ENCODE measurements at places on chromosomes 1 and 21. TPM values are rescaled to one million over a fixed set of nuclear protein-coding genes. Genes with fewer than 3 reads are reported as not detected.

DNA sequence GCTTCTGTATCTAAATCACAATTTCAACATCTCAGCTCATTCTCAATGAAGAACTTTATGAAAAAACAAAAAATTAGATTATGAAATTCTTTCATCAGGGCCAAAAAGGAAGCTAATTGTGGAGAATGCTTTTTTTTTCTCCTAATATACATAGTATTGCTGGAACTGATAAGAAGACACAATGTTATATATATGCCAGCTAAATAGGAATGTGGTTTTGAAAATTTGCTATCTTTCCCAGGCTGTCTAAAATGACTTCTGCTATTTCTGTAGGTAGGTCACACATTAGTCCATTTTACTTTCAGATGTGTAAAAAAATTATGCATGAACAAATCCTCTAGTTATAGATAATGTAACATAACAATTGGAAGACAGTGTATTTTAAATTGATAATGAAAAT, 732.9 kb downstream of the RWDD3 start:
- DNase-seq = no peak

DNA sequence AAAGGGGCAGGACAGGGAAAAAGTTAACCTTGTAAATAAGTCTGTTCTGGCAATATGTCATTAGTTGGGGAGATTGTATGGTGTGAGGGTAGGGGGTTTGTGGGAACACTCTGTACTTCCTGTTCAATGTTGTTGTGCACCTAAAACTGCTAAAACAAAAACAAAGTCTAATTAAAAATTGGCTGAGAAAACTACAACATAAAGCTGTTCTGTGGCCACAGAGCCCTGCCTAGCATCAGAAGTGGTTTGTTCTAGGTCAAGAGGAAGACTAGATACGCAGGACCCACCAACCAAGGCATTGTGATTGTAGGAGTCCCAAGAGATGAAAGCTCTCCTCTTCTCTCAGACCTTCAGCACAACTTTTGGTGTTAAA, 81.0 kb upstream of the LRRC8D start:
- no peak for DNase-seq

GRCh38 chr1:204924013-204924759, 53.5 kb downstream of the NFASC start:
- DNase-seq = no peak

GRCh38 chr1:42037586-42037985, 115.6 kb upstream of the GUCA2B start:
- DNase-seq = no peak

DNA sequence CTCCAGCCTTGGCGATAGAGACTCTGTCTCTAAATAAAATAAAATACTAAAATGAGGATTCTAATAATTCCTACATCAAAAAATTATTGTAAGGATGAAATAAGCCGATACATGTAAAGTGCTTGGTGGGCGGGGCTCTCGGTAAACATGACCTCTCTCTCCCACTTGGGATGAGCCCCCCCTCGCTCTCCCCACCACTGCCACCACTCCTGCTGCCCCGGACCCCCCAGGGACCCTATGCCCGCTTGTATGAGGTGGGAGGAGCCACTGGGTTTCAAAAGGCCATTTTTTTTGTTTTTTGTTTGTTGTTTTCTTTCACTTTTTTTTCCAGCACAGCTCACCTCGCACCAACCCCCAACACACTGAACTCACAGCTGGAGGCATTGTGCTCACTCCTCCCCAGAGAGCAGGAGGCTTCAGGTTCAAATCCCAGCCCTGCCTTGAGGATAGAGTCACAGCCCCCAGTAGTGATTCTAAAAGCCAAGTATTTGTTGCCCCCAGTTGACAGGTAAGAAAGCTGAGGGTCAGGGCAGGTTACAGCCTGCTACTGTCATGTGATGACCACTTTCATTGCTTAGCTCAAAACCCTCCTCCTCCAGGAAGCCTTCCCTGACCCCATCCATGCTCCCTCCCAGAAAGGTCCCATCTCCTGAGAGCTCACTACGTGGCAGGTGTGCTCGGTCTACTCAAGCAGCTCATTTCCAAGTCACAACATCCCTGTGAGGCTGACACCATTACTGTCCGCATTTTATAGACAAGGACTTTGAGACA, 4.2 kb downstream of the SDC3 start:
- DNase-seq = no peak

- peak; percentile 64 for DNase-seq
Measured at GRCh38 chr21:14901482-14901958, 163.3 kb downstream of the NRIP1 start.

- no peak for DNase-seq
Measured at GRCh38 chr1:36322041-36322785, 1.2 kb downstream of the EVA1B start.

DNA sequence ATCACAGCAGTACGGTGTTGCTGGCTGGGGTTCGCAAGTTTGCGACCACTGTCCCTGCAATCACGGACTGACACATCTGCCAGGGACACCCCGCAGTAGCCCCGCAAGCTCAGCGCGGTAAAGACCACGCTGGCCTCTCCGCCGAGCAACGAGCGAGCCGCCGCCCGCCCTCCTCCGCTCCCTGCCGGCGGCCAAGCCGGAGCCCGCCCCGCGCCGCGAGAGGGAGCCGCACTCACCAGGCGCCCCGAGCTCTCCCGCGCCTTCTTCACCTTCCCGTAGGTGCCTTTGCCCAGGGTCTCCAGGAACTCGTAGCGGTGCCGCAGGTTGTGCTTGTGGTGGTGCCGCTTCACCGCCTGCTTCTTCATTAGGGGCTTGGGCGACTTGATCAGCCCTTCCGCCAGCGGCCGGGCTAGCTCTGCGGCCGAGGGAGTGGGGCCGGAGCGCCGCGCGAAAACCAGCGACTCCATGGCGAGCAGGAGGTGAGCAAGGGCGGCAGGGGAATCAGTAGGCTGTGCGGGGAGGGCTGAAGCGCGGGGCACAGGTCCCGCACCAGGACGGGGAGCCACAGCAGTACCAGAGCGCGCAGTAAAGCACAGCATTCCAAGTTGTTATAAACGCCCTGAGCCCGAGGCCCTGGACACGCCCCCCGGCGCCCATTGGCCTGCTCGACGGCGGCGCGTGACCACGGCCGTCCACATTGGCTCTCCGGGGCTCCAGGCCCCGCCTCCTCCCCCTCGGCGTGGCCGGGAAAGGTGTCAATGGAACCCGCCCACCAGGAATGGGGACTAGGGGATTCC, at the start of gene NUAK2:
Gene NUAK2, minus strand, starts transcription at position 584 of the 797 bp plus-strand sequence. Its CDS starts 117 bp downstream, at position 467.
- peak; percentile 90 for DNase-seq

Gene FCER1G
- total RNA-seq = not detected

Gene GNPAT
- total RNA-seq = 36.0 TPM

GRCh38 chr1:220797553-220797952, 10.8 kb downstream of the MTARC1 start:
- no peak for DNase-seq

DNA sequence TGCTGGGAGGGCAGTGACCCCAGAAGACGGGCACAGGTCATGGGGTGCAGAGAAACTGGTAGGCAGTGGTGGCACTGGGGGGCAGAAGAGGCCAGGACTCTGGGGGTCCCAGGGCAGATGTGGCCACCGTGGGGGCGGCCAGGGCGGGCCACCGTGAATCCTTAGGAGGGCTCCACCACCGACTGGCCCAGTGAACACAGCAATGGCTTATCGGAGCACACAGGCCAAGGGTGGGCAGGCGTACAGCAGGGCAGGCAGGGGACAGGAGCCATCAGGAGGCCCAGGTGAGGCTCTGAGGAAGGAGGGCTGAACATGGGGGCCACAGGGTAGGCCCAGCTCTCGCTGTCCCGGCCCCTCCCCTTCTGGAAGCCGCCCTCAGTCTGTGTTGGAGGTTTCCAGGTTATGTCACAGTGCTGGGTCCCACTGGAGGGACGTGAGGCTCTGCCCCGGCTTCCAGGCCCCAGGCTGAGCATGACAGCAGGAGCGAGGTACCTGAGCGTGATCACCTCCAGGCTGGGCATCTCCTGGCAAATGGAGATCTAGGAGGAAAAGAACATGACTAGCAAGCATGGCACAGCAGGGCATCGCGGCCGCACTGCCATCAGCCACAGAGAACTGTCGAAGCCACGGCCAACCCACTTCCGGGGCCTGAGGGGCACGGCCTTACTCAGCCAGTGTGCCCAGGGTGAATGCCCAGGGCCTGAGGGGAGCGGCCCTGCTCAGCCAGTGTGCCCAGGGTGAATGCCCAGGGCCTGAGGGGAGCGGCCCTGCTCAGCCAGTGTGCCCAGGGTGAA, 3.7 kb downstream of the CFAP410 start:
- DNase-seq = no peak

Gene SPRR1B
- total RNA-seq = not detected

GRCh38 chr1:62327360-62328055, 8.3 kb upstream of the KANK4 start:
- no peak for DNase-seq

Gene ADGRB2
- 2.2 TPM for total RNA-seq

DNA sequence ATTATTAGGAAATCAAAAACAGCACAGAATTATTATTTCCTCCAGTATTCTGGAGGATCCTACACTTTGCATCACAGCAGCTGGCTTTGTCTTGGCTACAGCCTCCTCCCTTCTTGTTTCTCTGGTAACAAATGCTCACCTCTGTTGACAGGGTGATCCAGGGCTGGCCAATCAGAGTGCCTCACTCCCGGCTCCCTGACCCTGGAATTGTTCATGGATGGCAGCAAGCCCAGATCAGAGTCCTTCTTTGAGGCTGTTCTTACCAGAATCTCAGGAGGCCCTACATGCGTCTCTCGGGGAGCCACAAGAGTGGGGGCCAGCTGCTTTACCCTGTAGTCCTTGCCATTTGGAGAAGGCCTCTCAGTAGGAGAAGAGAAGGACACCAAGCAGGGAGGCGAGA, 48.4 kb upstream of the IGSF5 start:
- DNase-seq = no peak

Gene RYR2
- not detected for total RNA-seq

DNA sequence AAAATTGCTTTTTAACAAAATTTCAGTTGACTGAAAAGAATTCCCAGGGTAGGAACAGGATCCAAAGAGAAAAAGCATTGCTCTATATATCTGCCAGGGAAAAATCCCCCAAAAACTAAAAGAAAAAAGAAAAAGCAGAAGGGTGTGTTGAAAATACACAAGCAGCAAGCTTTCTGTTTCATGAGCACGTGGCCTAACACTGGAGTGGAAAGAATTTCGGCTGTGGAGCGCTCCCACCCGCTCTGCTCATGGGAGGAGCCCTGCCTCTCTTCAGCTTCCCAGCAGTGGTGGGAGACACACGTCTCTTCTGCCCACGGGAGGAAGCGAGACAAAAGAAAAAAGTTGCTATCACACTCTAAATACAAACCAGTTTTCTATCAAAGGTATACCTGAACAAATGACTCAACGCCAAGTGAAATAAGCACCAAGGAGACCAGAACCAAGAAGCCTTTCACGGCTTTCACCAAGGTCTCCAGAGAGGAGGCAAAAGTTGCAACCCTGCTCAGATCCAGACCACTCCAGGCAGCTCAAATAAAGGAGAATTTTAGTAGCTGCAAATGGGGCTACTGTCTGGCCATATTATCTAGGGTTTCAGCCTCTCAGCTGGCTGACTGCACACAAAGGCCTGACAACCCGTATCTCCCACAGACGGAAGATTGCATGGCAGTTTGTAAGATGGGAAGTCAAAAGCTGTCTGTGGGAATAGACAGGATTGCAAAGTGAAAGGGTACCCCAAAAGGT, 29.5 kb upstream of the ZNF496 start:
- DNase-seq = peak; percentile 21

- no peak for DNase-seq
Measured at GRCh38 chr1:241730031-241730430, 78.0 kb downstream of the WDR64 start.

Gene VSIG8
- total RNA-seq = not detected

Gene OR14K1
- not detected for total RNA-seq

Gene KIF26B
- total RNA-seq = 0.83 TPM

GRCh38 chr1:96966536-96967138, 245.1 kb downstream of the PTBP2 start:
- peak; percentile 76 for DNase-seq

DNA sequence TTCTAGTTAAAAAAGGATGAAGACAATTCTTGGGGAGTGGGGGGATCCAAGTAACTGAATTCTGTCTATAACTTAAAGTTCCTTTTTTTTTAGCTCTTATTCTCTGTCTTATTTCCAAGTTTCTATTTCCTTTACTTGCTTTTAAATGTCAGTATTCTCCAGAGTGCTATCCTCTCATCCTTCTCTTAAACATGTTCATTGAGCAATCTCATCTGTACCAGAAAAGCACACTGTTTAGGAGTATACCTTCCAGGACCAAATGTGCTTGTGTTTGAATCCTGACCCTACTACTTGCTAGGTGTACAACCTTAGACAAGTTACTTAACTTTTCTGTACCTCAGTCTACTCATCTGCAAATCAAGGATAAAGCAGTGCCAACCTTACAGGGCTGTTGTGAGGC, 50.1 kb downstream of the AKT3 start:
- peak; percentile 20 for DNase-seq
